ENCODE measurements at places on chromosomes 1 and 21.

- no peak for DNase-seq
These were observed 470.3 kb downstream of the PTPRC start for GRCh38 chr1:199109160-199109559.

GRCh38 chr1:198635964-198636363, 2.9 kb upstream of the PTPRC start:
- no peak for DNase-seq

GRCh38 chr1:99363531-99363930, 99.2 kb downstream of the PLPPR4 start:
- no peak for DNase-seq

DNA sequence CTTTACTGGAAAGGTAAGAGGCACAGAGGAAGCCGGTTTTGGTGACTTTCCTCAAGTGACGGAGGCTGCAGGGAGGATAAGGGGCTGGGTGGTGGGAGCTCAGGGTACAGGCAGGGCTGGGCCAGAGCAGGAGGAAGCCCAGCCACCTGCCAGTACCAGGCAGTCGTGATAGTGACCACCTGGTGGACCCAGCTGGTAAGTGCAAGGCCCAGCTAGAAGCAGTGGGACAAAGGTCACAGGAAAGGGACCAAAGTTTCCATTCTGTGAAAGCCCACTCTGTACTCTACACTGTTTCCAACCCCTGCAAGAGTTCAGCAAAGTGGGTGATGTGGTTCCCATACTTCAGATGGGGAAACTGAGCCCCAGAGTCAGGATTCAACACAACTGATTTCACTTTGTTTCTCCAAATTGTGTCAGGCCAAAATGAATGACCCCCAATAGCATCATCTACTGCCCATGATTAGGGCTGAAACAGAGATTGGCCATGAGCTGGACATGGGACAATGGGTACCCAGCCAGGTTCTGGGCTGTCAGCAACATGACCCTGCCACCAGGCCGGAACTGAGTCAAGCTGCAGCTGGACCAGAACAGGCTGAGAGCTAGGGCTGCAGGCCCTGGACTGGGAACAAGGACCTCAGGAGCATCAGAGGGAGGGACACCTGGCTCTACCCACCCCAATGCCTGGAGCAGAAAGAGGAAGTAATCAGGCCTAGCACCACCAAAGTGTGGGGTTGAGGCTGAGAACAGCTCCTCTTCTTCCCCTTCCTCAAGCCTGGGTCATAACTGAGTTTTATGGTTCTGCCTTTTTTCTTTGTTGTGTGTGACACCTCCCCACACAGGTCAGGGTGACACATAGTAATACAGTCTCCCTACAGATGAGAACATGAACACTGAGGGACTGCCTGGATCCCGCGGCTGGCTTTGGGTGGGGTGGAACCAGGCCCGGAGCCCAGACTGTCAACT, 50.2 kb downstream of the KCNN3 start:
- DNase-seq = peak; percentile 6

DNA sequence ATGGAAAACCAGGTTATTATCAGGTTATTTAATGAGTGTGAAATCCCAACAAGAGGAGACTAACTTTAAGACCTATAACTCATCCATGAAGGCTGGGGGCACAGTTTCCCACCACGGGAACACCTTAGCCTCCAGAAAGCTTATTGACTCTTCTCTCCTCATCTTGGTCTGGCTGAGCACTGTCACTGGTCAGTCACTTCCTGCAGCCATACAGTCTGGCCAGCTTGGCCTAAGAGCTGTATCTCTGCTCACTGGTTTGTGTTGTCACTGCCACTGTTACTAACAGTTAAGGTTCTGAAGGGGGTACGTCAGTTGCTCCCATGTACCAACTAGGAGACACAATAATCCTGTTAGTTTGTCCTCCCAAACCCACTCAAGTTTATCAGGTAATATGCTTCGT, 16.7 kb upstream of the DDAH1 start:
- DNase-seq = no peak

DNA sequence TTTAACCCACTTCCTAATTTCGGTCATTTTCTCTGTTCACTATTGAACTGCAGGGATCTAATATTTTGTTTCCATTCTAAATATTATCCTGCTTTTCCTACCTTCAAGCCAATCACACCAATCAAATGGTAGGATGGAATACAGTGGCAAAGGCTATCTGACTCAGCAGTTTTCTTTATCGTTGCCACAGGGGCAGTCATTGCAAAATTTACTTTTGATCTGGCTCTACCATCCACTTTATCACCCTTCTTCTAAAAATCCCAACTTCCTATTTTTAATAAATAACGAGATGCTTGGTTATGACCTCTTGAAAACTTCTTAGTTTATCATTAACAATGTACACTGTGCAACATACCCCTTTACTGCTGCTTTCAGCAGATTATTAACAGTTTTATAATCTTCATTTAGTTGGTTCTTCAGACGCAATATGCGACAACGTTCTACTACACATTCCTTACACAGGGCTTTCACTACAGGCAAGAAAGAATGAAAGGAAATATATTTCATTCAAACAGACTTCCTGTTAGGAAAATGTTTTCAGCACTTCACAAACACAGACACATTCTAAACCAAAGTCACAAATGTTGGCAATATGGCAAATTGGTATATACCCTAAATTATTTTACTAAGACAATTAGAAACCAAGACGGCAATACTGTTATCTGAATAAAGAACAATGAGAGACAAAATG, 52.3 kb upstream of the RAP1GAP start:
- no peak for DNase-seq

GRCh38 chr1:157515141-157515540, 37.2 kb downstream of the FCRL5 start:
- no peak for DNase-seq

DNA sequence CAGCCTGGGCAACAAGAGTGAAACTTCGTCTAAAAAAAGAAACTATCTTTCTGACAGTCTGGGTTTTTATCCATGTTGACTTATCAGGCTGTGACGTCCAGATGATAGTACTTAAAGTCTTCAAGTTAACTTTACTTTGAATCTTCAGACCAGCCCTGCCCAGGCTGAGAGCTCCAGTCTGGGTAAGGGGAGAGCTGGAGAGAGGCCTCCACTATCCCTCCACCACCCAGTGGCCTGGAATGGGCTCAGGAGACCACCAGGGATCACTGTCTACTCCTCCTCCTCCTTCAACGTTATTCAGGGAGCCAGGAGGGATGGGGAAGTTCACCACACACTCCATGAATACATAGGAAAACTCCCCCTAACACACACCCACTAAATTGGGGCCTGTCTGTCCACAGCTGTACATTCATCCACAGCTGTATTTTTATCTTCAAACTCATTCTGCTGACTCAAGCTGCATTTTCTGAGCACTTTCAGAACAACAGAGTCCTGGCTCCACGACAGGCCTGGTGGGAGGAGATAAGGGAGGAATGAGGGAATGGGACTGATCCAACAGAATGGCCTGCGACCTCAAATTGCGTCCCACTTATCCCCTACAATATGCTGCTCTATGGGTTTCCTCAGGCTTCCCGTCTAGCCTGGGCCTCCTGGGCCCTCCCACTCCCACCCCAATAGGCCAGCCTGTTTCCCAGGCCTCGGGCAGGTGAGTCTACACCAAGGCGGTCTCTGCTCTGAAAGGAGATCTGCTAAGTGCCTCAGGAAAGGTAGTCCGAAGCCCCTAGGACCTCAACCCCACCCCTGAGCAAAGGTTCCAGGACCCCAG, 1.8 kb downstream of the SLC45A3 start:
- DNase-seq = no peak

- no peak for DNase-seq
These were observed 22.2 kb downstream of the FMOD start for GRCh38 chr1:203328714-203329122.

DNA sequence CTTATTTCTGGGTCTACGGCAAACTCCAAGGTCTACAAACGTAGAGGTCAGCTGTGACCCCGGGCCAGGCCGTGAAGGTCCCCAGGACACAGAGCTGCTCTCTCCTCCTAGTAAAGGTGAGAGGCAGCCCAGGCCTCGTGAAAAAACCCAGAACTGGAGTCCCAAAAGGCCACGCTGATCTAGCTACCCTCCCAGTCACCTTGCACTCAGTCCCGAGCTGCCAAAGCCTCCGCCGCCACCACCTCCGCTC, 125 bp downstream of the ATP5PF start:
- DNase-seq = no peak

- no peak for DNase-seq
These were observed 11.4 kb upstream of the RHOU start for GRCh38 chr1:228723921-228724320.

- no peak for DNase-seq
These were observed 275.1 kb downstream of the PTPRU start for GRCh38 chr1:29511436-29511835.

- DNase-seq = no peak
These were observed 5.9 kb upstream of the VPS45 start for GRCh38 chr1:150061632-150062101.

DNA sequence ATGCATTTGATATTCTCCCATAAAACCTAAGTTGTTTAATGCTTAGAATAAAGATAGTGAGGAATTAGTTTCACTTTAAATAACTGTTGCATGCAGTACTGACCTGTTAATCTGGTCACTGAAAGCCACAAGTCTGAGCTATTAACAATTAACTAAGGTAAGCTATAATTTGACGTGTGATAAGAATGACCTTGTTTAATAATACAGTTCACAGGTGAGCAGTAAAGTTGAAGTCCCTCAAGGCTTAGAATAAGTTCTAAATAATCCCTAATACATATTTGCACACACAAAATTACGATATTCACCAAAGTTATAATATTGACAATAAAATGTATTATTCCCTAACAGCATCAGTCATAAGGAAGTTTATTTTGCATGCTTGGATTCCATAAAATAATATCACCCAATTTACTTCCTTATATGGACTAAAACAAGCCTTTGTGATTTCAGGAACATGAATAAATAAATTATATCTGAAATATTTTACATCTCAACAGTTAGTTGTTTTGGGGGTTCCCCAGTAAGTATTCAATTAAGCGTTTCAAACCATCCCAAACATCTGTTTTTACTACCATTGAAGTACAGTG, 70.6 kb upstream of the CHRM3 start:
- no peak for DNase-seq

DNA sequence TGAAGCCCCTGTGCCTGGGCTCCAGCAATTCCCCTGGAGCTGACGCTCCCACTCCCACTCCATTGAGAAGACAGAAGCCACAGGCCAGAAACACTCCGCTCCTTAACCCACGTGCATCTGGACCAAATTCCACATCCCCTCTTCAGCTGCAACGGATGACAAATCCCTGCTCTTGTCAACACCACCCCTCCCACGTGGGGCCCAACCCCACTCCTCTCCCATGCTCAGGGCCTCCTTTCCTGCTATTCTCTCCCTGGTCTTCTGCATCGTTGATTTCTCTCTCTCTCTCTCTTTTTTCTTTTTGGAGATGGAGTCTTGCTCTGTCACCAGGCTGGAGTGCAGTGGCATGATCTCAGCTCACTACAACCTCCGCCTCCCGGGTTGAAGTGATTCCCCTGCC, 18.3 kb downstream of the CA6 start:
- DNase-seq = no peak

DNA sequence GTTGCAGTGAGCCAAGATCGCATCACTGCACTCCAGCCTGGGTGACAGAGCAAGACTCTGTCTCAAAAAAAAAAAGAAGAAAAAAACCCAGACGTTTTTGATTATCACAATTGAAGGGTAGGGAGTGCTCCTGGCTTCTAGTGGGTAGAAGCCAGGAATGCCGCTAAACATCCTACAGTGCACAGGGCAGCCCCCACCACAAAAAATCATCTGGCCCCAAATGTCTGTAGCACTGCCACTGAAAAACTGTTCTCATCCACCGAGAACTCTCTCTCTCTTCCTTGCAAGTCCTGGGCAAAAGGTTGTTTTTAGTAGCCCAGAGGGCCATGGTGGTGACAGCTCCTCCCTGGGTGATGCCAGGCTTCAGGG, 35.6 kb upstream of the GPR157 start:
- DNase-seq = no peak

DNA sequence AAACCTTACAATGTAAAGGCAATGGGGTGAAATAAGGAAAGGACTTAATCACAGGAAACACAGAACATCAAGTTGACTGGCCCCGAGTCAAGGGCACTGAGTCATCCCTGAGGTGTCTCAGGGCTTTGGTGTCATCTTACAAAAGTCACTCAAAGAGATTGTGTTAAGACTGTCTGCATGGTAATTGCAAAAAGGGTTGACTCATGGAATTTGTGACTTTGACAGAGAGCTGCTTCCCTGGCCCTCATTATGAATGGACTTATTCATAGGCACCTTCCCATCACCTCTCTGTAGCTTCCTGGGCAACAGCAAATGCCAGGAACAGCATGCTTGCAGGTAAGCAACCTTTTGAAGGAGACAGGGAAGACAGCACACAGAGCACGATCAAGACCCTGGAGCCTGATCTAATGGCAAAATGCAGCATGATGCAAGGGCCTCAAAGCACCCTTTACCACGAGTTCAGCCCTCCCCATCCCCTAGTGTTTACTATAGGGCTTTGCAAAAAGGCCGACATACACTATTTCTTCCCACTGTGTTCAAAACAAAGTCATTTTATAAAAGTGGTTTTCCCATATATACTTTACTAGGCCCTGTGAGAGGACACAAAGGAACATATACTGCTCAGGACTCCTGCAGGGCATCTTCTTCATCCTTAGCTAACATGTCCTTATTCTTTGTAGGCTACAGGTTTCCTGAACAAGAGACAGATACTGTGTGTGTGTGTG, 17.1 kb downstream of the ZP4 start:
- DNase-seq = no peak

GRCh38 chr1:56577406-56578137, 1.8 kb downstream of the PLPP3 start:
- no peak for DNase-seq

GRCh38 chr1:63931468-63931867, 157.7 kb downstream of the ROR1 start:
- DNase-seq = no peak

Measured in CD4-positive, alpha-beta T cell treated with Interleukin-1 beta for 1 hour (primary cell).